ENCODE measurements at places on chromosomes 16 and 17.

DNA sequence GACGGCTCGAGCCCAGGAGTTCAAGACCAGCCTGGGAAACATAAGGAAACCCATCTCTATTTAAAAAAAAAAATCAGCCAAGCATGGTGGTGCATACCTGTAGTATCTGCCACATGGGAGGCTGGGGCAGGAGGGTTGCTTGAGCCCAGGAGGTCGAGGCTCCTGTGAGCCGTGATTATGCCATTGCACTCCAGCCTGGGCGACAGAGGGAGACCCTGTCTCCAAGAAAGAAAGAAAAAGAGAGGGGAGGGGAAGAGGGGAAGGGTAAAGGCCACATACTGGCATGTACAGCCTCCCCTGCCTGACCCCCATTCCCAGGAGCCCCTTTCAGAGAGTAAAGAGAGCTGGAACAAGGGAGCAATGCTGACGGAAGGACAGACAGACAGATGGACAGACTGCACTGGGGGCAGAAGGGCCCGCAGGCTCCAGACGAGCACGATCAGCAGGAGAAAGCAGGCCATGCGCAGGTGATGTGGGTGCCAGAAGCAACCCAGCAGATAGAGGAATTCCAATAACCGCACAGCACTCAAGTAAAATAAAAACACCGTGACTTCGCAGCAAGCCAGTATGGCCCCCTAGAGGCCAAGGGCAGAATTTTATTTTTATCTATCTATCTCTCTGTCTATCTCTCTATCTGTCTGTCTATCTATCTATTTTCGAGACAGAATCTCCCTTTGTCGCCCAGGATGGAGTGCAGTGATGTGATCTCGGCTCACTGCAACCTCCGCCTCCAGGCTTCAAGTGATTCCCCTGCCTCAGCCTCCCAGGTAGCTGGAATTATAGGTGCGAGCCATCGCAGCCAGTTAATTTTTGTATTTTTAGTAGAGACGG is 27.1 kb upstream of the SNN start:
- DNase-seq = no peak

GRCh38 chr16:46736695-46737094 is 11.4 kb downstream of the MYLK3 start:
- DNase-seq = no peak

DNA sequence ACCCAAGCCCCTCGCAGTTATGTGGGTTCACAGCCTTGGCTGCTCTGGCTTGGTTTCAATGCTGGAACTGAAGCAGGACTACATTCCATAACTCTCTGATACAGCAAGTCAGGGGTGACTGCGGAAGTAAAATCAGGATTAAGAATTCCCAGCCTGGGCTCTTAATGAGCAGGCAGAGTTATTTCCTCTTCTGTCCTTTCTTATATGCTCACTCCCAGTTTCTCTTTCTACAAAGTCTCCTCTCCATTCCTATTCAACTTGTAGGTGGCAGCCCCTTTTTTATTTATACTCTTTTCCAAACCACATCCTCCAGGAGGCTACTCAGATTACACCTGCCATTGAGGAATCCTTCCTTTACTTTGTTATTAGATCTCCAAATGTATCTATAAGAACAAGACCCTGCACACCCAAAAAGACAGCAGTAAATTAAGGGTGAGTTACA is 40.3 kb downstream of the HOXB1 start:
- DNase-seq = no peak

DNA sequence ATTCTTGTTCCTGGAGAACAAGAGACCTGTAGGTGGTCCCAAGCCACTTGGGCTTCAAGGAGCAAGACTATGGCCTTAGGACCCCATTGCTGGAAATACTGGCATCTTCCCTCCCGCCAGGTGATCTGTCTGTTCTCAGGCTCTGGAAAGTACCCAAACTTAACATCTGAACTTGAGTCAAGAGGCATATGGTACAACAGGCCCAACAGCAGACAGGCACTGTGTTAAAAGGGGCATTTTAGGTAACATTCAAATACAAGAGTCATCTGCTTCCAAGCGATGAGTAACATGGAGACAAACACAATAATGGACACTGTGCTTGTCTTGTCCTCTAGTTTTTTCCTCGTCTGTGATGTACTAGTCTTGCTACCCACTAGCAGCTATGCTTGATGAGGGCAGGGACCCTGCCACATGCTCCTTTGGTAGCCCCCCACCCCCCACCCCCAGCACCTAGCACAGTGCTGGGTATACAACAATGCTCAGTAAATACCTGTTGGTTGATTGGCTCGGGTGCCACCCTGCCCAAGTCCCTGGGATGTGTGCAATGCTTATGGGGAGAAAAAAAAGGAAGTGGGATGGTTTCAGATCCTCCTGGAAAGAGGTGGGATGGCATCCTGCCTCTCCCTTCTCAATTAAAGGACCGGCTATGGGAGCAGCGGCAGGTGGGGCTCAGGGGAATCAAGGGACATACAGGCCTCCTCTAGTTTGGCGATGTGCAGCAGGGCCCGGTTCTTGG is 19.4 kb downstream of the CSF3 start:
- DNase-seq = no peak

- DNase-seq = no peak
Observed at GRCh38 chr17:31574458-31574857, 183.0 kb downstream of the RAB11FIP4 start.

- no peak for DNase-seq
Observed at GRCh38 chr17:80478487-80479245, 2.3 kb upstream of the NPTX1 start.

DNA sequence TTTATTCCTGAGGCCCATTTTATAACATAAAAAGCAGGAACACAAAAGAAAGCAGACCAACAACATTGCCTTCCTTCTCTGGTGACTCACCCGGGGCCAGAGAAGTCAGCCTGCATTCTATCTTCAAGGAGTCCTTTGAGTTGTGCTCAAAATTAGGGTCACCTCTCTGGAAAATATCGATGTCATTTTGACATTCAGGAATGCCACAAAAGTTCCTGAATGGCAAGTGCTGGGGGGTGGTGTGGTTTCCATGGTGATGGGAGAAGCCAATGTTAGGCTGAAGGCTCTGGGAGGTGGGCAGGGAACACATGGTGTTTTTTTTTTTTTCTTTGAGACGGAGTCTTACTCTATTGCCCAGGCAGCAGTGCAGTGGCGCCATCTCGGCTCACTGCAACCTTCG is 159.6 kb downstream of the HAPSTR1 start:
- DNase-seq = no peak

DNA sequence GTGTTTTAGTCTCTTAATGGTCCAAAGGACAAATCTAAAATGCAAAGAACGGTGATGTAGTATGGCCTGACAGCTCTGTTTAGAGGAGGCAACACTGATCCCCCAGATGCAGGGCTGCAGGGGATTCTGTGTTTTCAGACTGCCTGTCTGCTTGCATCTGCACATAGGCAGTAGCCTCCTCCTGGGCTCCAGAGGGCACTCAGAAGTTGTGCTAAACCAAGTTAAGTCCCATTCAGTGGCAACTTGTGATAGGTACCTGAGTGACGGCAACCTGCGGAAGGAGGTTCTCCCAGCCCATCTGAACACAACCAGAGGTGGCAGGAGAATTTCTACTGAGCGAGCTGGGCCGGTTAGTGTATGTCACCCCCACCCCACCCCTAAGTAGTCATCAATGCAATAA is 9.9 kb downstream of the HAS3 start:
- DNase-seq = no peak

DNA sequence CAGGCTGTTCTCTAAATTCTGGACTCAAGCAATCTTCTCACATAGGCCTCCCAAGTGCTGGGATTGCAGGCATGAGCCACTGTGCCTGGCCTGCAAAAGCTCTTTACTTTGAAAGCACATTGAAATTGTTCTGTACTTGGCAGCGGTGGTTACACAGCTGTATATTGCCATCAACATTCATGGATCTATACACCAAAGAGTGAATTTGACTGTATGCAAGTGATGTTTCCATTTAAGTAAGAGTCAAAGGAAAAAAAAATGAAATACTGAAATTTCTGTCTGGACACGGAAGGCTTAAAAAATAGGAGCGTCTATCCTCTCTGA is 450.6 kb upstream of the PSMD7 start:
- DNase-seq = no peak

DNA sequence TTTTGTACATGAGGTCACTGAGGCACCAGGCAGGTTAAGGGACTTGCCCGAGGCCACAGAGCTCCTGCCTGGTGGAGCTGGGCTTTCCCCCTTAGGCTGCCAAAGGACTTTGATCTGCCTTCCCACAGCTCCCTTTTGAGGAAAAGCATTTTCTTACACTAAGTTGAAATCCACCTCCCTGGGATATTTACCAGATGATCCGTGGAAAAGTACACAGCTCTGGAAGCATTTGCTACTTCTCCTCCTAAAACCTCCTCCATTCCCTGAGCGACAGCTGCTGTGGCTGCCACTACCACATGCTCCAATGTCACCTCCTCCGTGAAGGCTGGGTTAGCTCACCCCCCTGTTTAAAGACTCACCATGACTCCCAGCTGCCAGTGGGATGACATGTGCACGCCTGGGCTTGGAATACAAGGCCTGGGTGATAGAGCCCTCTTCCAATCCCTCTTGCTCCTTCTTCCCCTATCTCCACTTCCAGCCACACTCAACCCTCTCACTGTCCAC is 1.2 kb upstream of the MPRIP start:
- no peak for DNase-seq

GRCh38 chr17:44842748-44843147 is 4.9 kb upstream of the HIGD1B start:
- no peak for DNase-seq

- DNase-seq = no peak
Observed at GRCh38 chr16:68351991-68352431, 41.2 kb downstream of the PRMT7 start.

- DNase-seq = no peak
Observed at GRCh38 chr16:67547423-67548264, 14.7 kb upstream of the CTCF start.

DNA sequence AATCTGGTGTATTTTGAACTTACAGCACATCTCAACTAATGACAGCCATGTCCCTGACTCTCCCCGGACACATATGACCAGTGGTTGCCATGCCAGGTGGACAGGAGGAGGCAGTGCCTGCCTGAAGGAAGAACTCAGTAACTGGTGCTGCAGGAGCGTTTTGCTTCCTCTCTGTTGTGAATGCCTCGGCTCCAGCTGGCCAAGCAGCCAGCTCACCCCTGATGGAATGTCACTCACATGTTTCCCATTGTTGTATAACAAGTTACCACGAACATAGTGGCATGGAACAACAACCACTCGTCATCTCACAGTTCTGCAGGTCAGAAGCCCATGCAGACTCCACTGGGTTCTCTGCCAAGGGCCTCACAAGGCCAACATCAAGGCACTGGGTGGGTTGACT is 20.1 kb upstream of the IRF8 start:
- no peak for DNase-seq

GRCh38 chr16:50741225-50741780 is 583 bp upstream of the CYLD start:
- DNase-seq = no peak

DNA sequence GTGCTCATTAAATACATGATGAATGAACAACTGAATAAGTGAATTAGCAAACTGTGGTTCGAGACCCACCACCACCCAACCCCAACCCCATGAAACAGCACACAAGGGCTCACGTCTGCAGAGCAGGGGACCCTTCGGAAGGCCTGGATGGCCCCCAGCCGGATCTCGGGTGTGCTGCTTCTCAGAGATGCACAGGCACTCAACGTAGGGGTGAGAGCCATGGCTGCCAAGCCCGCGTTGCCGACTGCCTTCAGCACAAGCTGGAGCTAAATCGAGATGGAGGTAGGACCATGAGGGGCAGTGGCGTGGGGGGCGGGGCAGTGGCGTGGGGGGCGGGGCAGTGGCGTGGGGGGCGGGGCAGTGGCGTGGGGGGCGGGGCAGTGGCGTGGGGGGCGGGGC is 93.2 kb downstream of the LITAF start:
- no peak for DNase-seq

DNA sequence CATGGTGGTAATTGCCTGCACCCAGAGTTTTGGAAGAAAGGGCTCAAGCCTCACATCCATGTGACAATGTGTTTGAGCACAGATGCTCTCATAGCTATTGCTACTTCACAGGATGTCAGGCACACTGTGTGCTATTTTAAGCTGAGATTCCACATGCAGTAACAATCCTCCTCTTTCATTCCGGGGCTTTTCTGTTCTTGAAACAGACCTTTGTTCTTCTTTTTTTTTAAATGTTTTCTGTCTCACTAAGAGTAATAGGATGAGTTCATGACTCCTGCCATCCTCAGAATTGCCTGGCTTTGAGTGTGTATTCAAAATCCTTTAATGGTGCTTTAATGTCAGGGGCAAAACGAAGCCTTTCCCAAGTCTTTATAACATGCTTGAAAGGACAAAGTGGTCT is 198.9 kb downstream of the ABCC12 start:
- no peak for DNase-seq

Data from cortex of kidney (tissue), 1 donor.